ENCODE measurements at places on chromosomes 7 and 10.

GRCh38 chr10:70656489-70656888 lies 15.8 kb upstream of the ADAMTS14 start:
- peak; percentile 95 for DNase-seq

- no peak for DNase-seq
These were observed 26.4 kb downstream of the DRGX start for GRCh38 chr10:49369216-49370162.

DNA sequence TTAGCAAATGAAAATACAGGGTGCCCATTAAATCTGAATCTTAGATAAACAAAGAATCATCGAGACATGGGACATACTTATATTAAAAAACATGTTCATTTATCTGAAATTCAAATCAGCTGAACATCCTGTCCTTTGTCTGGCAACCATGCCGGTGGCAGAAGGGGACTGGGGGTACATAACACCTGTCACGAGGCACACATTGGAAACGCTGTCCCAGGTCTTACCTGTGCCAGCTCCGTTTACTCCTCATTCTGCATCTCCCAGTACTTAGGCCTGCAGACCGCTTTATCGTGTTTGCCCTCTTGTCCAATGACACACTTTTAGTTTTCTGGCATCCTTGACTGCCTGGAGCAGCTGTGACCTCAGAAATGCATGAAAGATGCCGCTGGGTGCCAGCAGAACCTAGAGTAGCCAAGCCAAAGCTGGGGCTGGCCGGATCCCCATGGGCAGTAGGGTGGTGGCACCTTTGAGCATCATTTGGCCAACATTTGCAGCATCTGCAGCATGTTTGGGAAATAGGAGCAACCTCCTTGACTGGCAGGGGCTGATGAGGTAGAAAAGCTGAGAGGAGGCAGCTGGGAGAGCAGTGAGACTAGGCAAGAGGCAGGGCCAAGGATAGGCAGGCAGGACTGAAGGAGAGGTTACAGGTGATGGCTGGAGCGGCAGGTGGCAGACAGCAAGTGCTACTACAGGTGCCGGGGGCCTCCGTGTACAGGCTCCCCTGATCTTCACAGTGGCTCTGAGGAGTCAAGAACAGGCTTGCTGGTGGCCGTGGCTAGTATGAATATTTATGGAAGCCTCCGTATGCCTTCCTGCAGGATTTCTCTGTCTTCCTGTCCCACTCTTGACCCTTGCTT lies 62.3 kb upstream of the BTBD16 start:
- DNase-seq: no peak

DNA sequence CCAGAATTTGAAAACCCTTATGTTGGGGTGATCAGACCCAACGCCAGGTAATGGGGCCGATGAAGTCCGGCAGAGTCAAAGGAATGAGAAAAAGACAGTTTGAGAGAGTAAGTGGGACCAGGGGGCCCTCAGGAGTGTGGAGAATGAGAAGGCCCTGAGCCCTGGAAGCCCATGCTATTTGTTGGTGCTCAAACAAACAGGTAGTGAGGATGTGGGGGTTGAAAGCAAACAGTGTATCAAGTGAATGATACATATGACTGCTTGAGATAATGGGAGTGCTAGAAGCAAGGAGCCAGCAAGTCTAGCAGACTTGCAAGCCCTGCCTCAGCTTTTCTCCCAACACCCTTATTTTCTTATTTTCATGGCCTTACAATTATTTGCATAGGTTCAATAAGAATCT lies 11.2 kb upstream of the SEPTIN14 start:
- DNase-seq: no peak

DNA sequence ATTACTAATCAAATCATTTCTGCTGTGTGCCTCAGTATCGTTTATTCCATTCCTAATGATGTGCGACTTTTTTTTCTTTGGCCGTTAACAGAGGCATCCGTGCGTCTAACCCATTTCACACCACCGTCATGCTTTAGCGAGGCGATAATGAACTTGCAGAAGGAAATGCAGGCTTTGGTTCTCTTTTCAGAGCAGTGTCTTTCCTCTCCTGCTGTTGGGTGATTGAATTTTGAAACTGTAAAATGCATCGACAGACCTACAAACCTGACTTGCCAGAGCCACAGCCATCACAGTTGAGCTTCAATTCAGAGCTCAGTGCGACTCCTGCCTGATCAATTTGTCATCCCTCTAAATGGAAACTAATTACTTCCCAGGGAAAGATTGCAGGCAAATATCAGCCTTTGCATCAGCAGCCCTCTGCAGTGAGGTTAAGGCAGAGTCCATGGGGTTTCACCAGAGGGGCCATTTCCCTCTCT lies 486.0 kb upstream of the GALNT17 start:
- no peak for DNase-seq

All from AG09309 (cell line).